Prostate gland (tissue), 2 donors: ENCODE measurements at places on chromosomes 13 and 19.

DNA sequence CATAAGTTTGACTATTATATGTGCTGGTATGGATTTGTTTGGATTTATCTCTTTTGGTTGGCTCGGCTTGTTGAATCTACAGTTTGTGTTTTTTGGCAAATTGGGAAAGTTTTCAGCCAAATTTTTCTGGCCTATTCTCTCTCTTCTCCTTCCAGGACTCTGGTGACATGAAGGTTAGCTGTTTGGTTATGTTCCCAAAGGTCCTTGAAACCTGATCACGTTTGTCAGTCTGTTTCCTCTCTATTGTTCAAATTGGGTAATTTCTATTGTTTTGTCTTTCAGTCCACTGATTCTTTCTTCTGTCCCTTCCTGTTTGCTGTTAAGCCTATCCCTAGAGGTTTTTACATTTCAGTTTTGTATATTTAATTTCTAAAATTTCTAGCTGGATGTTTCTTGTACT lies 81.5 kb upstream of the SHISA2 start:
- DNase-seq = no peak

GRCh38 chr13:105193026-105193425 lies 1342.4 kb downstream of the EFNB2 start:
- no peak for DNase-seq

GRCh38 chr19:14418856-14419105 lies 360 bp downstream of the DDX39A start:
- no peak for DNase-seq

- no peak for DNase-seq
Measured at GRCh38 chr13:99312493-99312883, 5.3 kb upstream of the GPR183 start.

DNA sequence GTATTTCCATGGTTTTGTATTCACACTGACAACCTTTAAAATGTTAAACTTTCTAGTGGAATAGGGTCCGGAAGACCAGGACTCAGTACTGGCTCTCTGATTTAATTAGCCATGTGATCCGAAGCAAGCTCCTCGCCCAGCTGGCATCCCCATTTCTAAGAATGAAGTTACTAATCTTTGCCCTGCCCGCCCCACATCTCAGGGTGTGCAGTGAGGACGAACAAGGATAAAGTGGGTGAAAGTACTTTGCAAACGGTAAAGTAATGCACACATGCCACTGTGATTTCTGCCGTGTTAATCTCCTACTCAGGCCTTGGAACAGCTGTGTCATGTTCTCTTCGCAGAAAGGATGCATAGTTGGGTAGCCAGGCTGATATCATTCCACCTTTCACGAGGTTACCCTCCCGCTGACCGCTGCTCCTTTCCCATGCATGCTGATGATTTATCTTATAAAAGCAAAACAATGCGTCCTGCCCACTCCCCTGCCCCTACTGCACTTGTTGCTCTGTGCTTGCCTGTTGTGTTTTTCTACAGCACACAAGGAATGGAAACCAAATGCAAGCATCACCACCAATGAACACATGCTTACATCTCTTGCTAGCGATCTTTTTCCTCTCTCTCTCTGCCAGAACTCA lies 539.0 kb downstream of the EFNB2 start:
- DNase-seq = no peak

GRCh38 chr13:33524086-33524485 lies 238.5 kb upstream of the STARD13 start:
- no peak for DNase-seq

- no peak for DNase-seq
Measured at GRCh38 chr19:17534767-17535166, 20.7 kb upstream of the COLGALT1 start.

DNA sequence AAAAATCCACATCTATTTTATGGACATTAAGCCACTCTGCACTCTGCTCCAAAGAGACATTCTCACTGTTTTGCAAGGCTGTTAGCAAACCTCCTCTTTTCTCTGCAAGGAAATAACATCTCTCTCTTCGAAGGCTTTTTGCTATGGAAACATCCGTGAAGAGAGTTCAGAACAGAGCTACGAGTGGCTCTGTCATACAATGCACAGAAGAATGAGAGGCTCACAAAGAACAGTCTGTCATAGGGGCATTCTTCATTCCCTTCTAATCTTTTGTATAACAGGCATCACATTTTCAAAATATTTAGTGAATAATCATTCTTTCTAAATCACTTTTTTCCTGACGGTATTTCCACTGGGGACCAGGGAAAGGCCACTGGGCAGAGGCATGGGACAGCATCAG lies 346.1 kb downstream of the IRS2 start:
- DNase-seq = no peak

DNA sequence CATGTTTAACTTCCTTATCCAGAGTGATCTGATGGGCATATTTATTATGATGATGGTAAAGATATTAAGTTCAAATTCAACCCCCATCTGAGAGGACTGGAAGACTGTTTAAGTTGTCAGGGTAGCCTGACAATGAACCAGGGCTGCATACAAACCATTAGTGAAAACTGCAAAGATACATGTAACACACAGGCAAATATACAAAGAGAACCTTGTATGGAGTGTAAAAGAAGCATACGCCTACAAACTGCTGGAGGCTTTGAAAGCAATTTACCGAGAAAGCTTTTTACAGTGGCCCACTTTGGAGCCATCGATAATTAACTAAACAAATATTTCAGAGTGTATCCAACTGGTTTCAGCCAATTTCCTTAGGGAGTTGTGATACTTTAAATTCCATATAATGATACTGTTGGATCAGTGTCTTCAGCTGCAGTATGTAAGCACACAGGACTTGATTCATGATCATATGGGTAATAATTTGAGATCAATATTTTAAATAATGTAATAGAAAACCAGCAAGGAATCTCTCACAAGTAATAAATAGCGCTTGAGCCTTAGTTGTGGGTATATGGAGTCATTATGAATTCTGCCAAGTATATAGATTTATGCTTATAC lies 231.5 kb upstream of the SPRY2 start:
- no peak for DNase-seq

DNA sequence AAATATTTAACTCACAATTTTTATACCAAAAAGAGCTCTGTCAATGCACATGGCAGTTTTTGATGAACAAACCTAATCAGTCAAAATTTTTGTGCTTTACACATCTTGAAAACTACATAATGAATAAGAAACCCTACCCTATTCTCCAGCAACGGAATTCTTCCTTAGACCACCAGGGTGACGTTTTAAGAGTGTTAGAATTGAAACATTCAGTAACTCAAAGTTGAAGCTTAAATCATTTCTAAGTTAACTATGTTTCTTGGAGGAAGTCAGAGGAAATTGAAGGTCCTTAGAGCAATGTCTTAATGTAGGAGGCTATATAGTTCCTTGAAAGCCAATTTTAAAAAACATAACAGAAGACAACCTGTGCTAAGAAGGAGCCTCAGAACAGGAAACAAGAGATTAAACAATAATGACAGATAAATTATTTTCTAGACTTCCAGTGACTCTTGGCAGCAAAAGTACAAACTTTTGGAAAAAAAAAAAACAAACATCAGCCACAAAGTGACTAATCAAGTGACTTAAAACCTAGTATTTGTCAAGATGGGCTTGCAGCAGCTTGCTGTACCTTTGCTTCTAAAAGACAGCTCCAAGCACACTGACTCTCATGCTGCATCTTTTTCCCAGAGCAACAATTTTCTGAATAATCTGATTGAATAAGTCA lies 6.2 kb downstream of the SPRY2 start:
- no peak for DNase-seq

GRCh38 chr13:106433066-106433465 lies 102.4 kb downstream of the EFNB2 start:
- DNase-seq = no peak

GRCh38 chr13:48302871-48303358 lies 636 bp upstream of the RB1 start:
- DNase-seq = no peak

GRCh38 chr19:45506246-45506988 lies 862 bp upstream of the VASP start:
- peak; percentile 96 for DNase-seq

GRCh38 chr13:103625194-103625593 lies 559.0 kb upstream of the SLC10A2 start:
- DNase-seq = no peak

- peak; percentile 72 for DNase-seq
Measured at GRCh38 chr19:3369337-3370213, 3.2 kb downstream of the NFIC start.

- DNase-seq = no peak
Measured at GRCh38 chr19:38650911-38651584, 3.6 kb downstream of the ACTN4 start.

- DNase-seq = no peak
Measured at GRCh38 chr13:34086281-34086680, 268.3 kb downstream of the RFC3 start.

DNA sequence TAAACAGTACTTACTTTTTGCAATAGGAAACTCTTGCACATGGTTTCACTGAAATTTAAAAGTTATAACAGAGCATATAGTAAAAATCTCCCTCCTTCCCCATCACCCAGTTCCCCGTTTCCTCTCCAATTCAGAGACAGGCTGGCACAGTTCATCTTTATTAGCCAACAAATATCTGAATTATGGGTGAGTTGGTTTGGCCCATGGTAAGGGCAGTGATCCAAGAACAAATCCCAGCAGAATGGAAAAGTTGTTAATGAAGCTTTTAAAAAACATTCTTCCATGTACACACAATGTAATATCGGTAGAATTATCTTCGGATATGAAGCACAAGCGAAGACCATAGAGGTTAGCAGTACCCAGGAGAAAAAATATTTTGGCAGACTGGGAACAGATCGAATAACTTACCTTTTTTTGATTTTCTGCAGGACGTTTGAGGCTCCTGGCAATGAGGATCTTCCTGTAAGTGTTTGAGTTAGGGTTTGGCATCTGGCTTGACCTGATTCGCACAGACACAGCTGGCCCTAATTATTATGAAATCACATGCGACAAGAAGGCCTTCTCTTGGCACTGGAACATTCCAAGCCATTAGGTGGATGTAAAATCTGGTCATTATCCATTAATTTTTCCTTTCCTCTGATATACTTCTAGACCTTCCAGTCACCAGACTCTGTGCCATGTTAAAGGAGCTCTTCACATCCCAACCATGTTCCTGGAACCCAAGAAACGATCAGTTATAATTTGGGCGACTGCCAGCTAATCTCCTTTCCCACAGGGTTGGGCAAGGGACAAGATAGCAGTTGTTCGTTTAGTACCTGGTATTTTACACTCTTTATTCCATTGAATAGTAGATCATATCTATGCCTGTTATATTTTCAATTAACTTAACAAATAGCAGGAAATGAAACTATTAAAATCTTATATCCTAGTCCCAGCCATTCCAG lies 139.4 kb upstream of the TSC22D1 start:
- peak; percentile 44 for DNase-seq

DNA sequence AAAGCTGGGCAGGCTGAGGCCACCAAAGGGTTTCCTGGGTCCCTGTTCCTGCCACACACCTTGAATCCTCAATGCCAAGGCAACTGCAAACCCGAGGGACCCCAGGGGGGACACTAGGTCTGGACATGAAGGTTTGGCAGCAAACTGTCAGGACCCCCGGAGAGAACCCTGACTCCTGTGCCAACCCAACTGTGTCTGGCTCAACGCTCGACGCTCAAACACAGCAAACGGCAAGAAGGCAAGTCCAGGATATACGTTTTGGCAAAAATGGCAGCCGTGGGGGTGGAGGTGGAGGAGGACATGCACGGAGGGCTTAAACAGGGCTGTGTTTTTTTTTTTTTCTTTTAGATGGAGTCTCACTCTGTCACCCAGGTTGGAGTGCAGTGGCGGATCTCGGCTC lies 73.0 kb downstream of the GADD45B start:
- no peak for DNase-seq

DNA sequence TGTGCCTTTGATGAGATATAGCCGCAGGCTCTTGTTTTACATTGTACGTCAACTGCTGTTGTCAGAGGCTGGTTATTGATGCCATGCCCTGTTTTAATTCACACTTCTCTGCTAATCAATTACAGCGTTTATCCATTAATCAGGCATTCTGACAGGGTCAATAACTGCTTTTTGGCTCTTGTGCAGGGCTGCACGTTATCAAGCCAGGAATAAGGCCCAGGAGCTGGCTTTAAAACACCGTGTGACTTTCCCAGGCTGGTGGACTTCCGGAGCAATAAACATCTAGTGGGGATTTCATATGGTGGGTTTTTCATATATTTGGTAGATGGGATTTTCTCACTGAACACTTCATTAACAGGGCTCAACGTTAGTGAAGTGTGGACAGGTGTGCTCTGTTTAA lies 221.7 kb downstream of the TM9SF2 start:
- DNase-seq = no peak

- DNase-seq = no peak
Measured at GRCh38 chr19:9009935-9010651, at the start of gene MUC16. Gene MUC16, minus strand, starts transcription at chr19:9010409.

GRCh38 chr13:32031025-32031814 lies at the start of gene FRY:
Gene FRY, plus strand, starts transcription at chr13:32031774. Its CDS starts 22 bp downstream, at chr13:32031796.
- DNase-seq = peak; percentile 56

GRCh38 chr13:80040981-80041317 lies 300.0 kb downstream of the SPRY2 start:
- no peak for DNase-seq

DNA sequence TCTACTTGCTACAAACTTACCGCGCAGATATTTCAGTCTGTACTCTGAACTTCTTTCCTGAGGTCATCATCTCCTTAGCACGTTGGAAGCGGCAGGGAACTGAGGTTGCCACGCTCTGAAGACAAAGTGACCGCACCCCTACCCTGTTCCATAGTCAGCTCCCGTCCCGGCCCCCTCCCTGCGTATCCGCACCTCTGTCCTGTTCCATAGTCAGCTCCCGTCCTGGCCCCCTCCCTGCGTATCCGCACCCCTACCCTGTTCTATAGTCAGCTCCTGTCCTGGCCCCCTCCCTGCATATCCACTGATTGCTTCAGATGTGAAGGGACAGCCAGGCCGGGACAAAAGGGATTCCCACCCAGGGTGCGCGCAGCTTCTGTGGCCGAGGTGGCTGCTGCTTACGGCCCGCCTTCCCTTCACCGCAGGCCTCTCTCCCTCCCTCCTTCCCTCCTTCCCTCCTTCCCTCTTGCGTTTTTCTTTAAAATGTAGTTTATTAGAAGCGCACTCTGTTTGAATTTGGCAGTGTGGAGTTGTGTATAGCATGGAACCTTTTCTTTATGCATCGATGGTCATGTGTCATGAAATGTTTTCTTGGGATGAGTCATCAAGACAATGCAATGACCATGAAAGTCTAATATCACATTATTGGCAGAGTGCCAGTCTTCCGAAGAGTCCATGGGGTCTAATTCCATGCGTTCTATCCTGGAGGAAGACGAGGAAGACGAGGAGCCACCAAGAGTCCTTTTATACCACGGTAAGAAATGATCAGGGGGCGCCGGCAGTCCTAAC lies 21.9 kb upstream of the NDUFS7 start:
- no peak for DNase-seq

- DNase-seq = no peak
Measured at GRCh38 chr19:11204943-11205349, 7.6 kb upstream of the KANK2 start.

- DNase-seq = no peak
Measured at GRCh38 chr19:47283405-47284059, 8.8 kb downstream of the INAFM1 start.
